ENCODE measurements at places on chromosomes 11 and 22.
A peak's percentile ranks its signal among the peaks of the same experiment; 100 is the strongest.

DNA sequence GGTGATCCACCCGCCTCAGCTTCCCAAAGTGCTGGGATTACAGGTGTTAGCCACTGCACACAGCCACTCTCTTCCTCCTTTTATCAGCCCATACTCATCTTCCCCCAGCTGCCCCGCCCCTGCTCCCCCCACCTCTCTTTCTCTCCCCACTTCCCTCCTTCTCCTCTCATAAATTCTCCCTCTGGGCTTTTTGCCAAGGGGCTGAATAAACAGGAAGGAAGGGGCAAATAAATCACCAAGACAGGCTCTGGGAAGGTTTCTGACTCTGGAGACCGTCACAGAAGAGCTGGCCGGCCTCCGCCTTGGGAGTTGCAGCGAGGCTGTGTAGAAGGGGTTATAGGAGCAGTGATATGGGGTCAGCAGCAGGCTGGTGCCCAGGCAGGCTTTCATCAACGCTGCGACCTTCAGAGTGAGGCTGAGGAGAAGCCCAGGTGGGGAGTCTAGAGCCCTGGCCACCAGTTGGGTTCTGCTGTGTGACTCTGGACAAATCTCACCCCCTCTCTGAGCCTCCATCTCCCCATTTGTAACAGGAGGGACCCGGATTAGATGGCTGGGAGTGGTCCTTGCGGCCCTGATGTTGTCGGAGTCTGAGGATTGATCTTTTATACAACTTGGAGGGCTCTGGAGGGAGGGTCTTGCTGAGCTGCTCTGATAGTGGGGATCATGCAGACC is 62.6 kb upstream of the RASD2 start:
- peak; percentile 61 for ATAC-seq

- ATAC-seq, result no peak
Observed at GRCh38 chr11:35842958-35843357, 100.9 kb upstream of the LDLRAD3 start.

DNA sequence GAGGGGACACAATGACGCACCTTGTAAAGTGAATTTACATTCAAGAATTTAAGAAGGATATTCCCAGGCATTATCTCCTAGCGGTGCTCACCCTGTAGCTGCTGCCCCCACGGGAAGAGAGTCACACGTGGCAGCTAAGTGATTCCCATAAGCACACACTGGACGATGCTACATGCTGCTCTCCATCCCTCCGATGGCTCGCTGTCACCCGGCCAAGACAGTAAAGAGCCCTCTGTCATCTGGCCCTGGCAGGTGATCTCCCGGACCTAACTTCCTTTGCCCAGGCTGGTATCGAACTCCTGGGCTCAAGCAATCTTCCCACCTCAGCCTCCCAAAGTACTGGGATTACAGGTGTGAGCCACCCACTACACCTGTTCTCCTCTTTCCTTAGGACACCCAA is 39.9 kb upstream of the IGSF9B start:
- no peak for ATAC-seq

DNA sequence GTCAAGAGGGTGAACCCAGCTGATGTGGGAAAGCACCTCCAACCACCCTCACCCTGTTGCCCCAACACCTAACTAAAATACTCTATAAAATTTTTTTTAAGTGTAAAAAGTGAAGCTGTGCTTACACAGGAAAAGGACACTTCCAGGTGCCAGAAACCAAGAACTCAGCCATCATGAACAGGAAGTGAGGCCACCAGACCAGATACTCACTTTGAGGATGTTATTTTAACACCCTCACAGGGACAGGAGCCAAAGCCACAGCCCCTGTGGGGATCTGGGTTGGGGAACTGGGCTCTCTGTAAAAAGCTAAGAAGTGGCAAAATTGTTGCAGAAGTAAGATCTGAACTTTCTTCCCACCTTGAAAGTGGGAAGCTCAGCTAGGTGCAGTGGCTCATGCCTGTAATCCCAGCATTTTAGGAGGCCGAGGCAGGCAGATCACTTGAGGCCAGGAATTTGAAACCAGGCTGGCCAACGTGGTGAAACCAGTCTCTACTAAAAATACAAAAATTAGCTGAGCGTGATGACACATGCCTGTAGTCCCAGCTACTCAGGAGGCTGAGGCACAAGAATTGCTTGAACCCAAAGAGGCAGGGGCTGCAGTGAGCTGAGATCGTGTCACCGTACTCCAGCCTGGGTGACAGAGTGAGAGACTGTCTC is 3.8 kb downstream of the RSPH14 start:
- ATAC-seq, result no peak

DNA sequence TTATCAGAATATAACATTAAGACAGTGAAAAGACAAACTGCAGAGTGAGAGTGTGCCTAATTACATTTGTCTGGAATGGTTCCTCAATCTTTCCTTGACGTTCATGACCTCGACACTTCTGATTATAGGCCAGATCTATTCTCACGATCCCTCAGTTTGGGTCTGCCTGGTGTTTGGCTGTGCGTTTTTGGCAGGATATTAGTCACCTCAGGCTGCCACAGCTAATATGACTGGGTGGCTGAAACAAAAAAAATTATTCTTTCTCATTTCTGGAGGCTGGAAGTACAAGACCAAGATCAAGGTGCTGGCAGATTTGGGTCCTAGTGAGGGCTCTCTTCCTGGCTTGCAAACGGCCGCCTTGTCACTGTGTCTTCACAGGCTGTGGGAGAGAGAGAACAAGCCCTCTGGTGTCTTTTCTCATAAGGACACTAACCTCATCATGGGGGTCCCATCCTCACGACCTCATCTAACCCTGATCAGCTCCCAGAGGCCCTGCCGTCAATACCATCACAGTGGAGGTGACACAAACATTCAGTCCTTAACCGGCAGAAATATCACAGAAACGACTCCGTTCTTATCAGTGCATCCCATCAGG is 23.2 kb downstream of the IFITM10 start:
- ATAC-seq, result no peak

DNA sequence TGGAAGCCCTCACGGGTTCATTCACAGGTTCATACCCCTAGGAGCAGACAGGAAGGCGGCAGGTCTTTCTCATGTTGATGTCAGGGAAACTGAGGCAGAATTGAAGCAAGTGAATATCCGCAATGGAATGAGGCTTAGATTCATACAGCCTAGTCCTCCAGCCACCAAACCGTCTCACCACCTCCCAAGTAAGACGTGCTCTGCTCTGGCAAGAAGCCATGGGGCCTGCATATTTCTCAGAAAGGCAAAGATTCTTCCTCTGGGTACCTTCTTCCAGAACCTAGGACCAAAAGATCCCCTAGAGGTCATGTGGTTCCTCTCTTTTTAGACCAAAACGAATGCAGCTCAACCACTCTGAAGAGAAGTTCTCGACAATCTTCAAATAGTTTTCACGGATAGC is 1.7 kb downstream of the AP1B1 start:
- ATAC-seq, result no peak

- ATAC-seq, result no peak
Observed at GRCh38 chr11:17865765-17866428, 131.3 kb downstream of the KCNC1 start.

DNA sequence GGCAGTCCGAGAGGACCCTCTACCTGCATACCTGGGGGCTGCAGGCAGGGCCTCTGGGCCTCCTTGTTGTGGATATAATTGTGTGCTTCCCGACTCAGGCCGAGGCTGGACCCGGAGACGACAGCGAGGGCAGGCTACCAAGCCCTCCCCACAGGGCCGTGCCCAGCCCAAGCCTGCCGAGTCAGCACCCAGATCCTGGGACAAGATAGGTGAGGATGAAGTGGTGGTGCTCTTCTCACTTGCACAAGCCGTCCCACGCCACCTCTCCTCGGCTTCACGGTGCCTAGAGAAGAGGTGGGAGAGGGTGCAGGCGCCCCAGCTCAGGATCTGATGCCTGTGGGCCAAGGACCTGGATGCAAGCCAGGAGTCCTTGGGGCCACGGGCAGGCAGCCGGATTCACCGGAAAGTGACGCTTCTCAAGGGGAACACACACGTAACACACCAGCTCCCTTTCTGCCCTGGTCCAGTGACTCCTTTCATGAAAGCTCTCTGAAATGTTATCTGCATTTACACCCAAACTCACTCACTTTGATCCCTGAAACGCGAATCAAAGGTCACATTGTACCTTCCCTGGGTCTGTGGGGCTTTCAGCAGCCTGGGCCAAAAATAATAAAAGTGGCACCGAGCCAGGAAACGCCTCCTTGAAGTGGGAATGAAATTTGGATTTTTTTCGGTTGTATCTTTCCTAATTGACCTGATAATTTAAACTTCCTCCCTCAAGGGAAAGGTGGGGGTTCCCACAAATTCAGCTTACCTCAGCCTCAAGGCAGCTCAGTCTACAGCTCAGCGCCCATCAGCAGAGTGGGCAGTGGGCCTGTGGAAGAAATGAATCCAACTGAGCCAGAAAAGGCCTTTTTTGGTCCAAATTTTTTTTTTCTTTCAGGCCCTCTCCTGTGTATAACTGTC is 1.1 kb upstream of the GNB1L start:
- ATAC-seq, result peak; percentile 26

GRCh38 chr22:34903416-34903815 is 162.5 kb upstream of the ISX start:
- ATAC-seq, result no peak

DNA sequence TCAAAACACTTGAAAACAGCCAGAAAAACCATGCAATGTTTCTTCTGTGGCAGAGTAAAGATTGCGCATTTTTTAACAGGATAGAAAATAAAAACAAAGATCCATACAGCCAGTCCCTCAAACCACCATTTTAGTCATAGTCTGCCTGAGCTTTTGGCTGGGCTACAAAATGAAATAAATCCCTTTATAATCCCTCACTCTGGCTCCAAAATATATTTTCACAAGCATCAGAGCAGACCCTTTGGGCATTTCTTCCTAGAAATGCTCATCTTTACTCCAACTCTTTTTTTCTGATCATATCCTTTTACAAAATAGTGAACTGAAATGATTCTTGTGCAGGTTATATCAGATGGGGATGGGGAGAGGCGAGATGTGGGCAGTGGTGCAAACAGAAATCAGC is 31.8 kb upstream of the LMO2 start:
- no peak for ATAC-seq

- no peak for ATAC-seq
Observed at GRCh38 chr11:44766972-44767278, 40.2 kb downstream of the TSPAN18 start.

- ATAC-seq, result no peak
Observed at GRCh38 chr11:78551066-78551465, 23.6 kb downstream of the NARS2 start.

DNA sequence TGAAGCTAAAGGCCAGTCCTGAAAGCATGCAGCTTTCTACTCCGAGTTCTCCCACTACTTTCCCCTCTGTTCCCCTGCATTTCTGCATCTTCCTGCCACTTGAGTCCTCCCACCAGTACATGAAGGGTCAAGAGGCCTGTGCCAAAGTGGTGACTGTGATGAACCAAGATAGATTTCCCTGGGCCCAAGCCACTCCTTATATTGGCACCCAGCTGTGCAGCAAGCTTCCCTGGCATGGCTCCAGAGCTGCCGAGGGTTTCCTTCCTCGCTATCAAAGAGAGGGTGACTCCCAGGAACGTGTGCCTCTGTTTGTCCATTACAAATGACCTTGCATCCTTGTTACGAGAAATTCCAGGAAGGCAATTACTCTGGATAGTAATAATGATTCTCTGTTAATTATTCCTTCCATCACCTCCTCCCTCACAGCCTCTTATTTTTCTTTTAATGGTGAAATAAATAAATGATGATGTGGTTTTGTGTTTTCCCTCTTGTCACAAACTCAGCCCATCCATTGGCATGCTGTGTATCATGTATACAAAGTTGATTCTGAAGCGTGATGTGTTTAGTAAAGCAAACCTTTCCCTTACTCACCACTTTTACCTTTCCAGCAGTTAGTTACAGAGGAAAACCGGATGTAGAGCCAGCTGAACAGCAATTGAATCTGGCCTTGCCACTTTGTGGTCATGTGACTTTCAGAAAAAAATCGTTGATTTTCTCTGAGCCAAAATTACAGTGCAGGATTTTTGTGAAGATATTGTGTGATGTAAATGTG is 8.3 kb downstream of the SRSF8 start:
- no peak for ATAC-seq

- ATAC-seq, result no peak
Observed at GRCh38 chr11:120074076-120074475, 63.8 kb downstream of the TRIM29 start.

GRCh38 chr11:117409511-117409910 is 81.9 kb downstream of the CEP164 start:
- no peak for ATAC-seq

GRCh38 chr22:40534379-40535188 is 101.9 kb downstream of the MRTFA start:
- peak; percentile 23 for ATAC-seq

- ATAC-seq, result peak; percentile 47
Observed at GRCh38 chr11:134517621-134518293, 105.7 kb upstream of the B3GAT1 start.

DNA sequence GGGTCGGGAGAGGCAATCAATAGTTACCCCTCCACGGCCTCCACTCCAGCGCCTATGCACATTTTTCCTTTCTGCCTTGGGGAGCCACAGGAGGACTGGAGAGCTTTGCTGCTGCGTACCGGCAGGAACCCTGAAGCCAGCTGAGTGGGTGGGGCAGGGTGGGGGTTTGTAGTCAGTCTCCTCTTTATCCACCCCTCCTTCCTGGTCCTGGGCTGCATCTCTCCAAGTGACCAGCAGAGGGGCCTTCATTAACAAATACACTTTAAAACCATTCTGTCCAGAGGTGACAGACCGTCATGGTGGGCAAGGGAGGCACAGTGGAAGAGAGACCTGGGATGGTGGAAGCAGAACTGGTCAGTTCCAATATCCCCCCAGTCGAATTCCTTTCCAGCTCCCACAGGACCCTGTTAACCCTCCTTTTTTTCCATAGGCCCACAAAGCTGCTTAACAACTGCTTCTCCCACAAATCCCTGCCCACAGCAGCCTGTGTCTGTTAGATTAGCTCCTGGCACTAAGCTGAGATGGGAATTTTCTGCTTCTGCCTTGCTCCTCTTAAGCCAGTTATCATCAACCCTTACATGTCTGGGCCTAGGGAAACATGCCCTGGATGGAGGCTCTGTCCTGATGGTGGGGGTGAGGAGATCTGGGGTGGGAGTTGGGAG is 3.9 kb upstream of the ABCG4 start:
- peak; percentile 56 for ATAC-seq

- no peak for ATAC-seq
Observed at GRCh38 chr11:34959770-34960169, 43.4 kb downstream of the PDHX start.

DNA sequence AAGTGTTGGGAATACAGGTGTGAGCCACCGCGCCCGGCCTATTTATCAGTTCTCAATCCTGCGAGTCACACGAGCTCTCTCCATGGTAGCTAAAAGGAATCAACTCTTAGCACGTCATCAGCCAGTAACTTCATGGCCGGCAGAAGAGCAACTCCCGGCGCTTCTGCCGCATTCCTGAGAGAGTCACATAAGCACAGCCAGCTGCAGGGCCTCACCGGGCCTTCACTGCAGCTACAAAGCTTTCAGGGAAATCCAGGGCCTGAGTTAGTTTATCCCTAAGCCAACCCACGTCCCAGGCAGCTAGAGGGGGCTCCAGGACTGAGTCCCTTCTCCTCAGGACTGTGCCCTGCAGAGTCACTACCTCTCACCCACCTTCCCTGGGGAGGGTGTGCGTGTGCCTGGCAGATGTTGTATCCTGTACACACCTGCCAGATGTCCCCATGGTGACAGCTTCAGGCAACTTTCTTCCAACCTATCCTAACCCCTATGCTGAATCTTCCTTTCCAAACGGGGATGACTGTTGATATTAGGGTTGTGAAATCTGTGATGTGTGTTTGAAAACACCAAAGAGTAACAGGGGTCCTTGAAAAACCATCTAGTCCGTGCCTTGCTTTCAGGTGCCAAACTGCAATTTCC is 45.9 kb upstream of the ARFGAP3 start:
- ATAC-seq, result no peak

- ATAC-seq, result peak; percentile 76
Observed at GRCh38 chr11:1546536-1547466, 25.3 kb downstream of the DUSP8 start.
